ENCODE measurements at places on chromosomes 6 and 20.

GRCh38 chr20:41379551-41379950 lies 12.9 kb upstream of the EMILIN3 start:
- DNase-seq: no peak

- DNase-seq: no peak
Observed at GRCh38 chr6:37776566-37776965, 43.0 kb upstream of the ZFAND3 start.

- DNase-seq: no peak
Observed at GRCh38 chr6:156910011-156910334, 132.8 kb downstream of the ARID1B start.

DNA sequence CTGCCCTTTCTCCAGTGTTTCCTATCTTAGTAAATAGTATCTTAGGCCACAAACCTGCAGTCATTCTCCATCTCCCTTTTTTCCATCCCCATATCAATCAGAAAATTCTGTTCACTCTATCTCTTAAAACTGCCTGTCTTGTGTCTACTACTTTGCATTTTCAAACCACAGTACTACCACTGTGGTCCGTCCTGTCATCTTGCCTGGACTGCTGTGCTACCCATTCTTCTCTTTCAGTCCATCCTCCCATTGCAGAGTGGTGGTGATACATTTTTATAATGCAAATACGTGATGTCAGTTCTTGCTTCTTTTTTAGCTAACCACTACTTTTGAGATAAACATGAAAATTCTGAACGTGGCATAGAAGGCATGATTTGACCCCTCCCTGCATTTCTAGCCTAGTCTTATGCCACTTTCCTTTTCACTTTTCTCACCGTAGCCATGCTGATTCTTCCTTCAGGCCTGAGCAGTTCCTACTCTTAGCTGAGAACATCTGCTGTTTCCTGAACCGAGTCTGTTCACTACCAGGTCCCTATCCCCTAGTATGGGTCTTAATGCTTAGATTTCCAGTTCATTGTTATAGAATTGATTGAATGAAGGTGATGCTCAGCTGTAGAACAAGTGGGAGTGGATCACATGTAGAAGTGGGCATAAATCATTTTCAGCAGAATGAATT lies 13.8 kb downstream of the TBPL1 start:
- no peak for DNase-seq

DNA sequence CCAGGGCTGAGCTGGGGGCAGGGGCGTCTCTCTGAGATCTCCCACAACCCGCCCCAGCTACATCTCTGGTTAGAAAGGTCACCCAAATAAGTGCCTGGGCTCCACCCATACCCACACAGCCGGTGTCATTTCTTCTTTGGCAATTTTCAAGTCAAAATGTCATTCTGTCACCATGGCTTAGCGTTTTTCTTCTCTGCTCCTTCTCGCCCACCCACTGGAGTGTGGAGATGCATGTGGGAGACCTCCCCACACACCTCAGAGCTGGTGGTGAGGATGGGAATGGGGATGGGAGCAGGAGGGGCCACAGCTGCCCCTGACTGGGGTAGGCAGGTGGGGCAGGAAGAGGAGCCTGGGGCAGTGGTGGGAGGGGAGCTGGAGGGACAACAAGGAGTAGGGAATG lies 63.1 kb downstream of the CPNE5 start:
- DNase-seq: no peak

DNA sequence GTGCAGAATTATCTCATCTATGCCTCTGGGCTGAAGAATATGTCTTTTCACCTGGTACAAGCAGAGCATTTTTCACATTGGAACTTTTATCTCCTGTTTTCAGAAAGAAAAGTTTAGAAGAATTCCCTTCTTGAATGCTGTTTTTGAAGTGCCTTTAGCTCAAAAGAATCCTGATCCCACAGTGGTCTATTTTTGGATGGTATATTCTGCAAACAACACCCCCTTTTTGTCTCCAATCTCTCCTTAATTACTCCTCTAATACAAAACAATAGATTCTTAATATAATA lies 57.7 kb upstream of the HFE start:
- DNase-seq: no peak

- DNase-seq: no peak
Observed at GRCh38 chr6:156807795-156808194, 30.6 kb downstream of the ARID1B start.

DNA sequence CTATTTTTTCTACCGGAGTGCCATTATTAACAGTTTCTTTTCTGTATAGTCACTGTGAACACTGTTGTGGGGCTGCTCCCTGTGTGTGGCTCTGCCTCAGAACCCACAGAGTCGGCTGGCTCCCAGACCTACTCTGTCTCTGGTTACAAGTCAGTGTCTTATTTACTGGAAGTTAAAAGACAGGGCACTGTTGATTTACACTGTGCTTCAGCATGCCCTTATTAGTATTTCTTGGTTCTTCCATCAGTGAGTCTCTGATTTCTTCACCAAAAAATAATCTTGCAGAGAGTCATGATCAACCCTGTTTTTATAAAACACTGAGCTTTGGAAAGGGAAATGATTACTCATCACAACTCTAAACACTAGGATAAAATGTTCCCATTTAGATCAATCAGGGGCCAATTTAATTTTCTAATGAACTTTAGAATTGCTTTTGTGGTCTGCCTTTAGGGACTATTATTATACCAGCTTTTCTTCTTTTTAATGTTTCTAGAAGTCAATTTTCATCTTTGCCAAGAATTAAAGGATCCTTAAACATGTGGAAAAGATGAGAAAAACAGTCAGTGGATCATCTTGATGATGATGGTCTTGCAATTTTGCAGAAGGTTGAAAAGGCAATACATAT lies 92.6 kb downstream of the UTRN start:
- no peak for DNase-seq

- DNase-seq: no peak
Observed at GRCh38 chr20:57714409-57715267, 4.8 kb upstream of the PMEPA1 start.

GRCh38 chr20:60804918-60805630 lies 447.0 kb upstream of the CDH4 start:
- DNase-seq: no peak

- no peak for DNase-seq
Observed at GRCh38 chr6:144467172-144467762, 182.1 kb downstream of the UTRN start.

GRCh38 chr20:32558526-32558925 lies 26.6 kb downstream of the NOL4L start:
- no peak for DNase-seq

DNA sequence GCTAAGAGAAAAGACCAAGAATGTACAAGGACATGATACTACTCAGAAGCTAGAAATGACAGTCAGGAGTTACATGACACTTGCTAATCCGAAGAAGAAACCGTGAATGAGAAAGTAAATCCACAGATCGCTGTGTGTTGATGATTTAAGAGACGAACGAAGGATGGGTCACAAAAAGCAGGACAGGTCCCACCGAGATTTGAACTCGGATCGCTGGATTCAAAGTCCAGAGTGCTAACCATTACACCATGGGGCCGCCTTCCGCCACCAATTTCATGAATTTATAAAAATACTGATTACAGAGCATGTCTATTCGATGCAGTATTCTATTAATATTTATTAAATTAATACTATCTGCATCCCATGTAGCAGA lies 54.0 kb upstream of the BTN3A2 start:
- DNase-seq: no peak

GRCh38 chr6:29653452-29654038 lies 3.3 kb upstream of the MOG start:
- no peak for DNase-seq

DNA sequence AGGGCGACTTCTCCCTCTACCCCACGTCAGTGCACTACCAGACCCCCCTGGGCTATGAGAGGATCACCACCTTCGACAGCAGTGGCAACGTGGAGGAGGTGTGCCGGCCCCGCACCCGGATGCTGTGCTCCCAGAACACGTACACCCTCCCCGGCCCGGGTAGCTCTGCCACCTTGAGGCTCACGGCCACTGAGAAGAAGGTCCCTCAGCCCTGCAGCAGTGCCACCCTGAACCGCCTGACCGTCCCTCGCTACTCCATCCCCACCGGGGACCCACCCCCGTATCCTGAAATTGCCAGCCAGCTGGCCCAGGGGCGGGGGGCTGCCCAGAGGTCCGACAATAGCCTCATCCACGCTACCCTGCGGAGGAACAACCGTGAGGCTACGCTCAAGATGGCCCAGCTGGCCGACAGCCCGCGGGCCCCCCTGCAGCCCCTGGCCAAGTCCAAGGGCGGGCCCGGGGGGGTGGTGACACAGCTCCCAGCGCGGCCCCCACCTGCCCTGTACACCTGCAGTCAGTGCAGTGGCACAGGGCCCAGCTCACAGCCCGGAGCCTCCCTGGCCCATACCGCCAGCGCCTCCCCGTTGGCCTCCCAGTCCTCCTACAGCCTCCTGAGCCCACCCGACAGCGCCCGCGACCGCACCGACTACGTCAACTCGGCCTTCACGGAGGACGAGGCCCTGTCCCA lies 57.5 kb upstream of the TMEM181 start:
- no peak for DNase-seq

DNA sequence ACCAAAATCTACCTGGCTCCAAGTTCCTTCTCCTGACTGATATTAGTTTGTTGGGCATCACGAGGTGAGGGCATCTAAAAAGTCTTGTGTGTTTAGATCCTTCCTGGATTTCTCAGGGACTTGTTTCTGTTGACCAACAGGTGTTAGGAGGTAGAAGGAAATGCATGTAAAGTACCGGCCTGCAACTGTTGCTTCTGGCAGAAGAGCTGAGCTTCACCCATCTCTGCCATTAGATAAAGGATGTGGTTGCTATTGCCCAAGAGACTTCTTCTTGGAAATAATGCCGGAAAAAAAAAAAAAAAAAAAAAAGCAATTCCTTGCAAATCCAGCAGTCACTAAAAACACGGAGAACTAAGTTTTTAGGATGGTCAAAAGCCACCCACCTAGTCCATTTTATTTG lies 303.1 kb downstream of the CDH26 start:
- DNase-seq: no peak

DNA sequence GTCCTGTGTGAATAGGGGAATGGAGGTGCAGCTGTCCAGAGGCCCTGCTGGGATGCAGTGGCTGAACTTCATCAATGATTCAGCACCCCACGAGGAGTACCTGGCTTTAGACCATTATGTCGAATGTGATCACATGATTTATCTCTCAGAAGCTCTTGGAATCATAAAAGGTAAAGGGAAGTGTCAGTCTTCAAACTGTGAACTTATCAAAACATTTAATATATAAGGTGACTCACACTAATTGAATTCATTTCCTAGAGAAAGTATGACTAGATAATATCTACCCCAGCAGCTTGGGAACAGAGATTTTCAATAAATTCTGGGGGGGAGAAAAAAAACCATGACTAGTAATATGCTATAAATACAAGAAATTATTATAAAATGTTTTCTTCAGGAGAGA lies 29.5 kb downstream of the ALDH8A1 start:
- DNase-seq: no peak

DNA sequence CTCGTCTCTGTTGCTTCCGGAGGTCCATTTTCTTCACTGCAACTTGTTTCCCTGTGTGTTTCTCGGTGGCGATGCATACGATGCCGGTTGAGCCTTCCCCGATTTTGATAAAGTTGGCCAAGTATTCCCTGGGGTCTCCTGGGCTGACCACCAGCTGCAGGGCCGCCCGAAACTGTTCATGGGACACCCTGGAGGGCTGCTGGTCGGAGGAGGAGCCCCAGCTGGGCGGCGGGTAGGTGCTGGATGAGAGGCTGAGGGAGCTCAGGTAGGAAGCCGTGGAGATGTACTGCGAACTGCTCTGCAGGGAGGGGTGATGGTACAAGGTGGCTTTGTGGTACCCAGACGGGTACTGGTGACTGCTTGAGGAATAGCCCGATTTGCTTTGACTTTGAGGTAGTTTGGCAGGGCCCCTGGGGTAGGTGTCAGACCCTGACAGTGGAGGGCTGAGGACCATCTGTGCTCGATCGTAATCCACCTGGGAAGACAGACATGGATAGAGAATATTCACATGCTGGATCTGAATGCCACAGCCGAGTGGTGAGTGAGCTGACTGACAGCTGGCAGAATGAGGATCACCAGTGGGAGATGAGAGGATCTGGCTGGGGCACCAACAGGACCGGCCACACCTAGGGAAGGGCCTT lies 51.6 kb downstream of the LAMP5 start:
- no peak for DNase-seq

GRCh38 chr6:135944120-135944519 lies 92.6 kb downstream of the PDE7B start:
- no peak for DNase-seq

DNA sequence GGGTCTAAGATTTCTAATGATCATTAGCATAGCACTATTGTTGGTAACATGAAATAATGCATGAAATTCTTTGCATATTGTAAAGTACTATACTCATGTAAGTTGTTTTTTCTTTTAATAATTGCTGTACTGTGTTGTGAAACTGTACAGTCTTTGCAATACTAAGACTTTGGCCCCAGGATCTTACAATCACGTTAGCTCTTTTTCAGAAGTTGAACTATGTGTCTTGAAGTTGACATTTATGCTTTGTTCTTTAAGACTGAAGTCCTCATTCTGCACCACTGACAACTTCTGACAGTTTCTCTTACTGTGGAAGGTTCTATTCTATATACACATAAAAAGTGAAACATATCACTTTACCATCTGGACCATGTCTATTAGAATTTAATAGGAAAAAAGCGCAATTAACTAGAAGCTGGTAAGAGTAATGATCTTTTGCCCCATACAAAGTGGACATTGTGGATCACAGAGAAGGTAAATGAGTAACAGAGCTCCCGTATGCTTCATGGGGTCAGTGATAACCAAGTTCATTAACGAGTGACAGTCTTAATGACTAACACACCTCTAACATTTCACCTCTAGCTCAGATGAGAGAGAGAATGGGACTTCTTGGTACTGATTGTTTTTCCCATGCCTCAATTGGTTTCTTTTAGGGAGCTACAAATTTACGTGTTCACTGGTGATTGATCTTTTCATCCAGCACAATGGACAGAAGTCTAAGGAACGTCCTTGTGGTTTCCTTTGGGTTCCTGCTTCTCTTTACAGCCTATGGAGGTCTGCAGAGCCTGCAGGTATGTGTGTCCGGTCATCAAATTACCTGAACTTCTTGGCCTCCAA lies at the start of gene UNC93A:
Gene UNC93A, plus strand, starts transcription at position 530 of the 837 bp plus-strand sequence. Its CDS starts 175 bp downstream, at position 705.
- DNase-seq: no peak

- DNase-seq: no peak
Observed at GRCh38 chr6:7566107-7566506, 23.9 kb upstream of the SNRNP48 start.

DNA sequence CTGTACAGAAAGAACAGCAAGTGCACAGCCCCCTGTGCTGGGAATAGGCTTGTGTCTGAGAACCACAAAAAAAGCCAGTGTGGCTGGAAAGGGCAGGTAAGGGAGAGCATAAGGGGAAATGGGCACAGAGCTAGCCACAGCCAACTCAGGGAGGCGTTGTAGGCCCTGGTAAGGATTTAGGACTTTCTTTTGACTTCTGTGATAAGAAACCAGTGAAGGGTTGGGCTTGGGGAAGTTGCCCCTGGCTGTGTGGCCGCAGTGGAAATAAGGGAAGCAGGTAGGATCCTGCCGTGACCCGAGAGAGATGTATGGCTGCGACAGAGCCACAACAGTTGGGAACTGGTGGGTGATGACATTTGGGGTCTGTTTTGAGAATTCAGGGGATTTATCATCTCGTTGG lies 30.0 kb upstream of the PHACTR2 start:
- DNase-seq: no peak

Data from cortex of kidney (tissue), 1 donor.